Upper lobe of left lung (tissue), 6 donors: ENCODE measurements at places on chromosomes 3 and 15.

DNA sequence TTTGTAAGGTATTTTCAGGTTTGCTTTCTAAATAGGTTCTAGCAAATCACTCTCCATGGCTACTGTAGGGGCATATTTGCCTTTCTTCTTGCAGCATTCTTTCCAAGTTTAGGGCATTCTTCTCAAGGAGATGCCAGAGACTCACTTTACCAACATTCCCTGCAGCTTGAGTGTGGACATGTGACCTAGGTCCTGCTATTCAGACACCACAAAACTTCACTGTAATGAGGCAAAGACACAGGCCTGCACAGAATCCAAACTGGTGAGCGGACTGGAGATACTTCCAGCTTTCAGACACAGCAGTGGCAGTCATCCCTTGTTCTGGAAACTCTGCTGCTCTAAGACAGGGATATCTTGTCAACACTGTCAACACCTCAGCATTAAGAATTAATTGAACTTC, 146.4 kb upstream of the PFN2 start:
- no peak for DNase-seq

DNA sequence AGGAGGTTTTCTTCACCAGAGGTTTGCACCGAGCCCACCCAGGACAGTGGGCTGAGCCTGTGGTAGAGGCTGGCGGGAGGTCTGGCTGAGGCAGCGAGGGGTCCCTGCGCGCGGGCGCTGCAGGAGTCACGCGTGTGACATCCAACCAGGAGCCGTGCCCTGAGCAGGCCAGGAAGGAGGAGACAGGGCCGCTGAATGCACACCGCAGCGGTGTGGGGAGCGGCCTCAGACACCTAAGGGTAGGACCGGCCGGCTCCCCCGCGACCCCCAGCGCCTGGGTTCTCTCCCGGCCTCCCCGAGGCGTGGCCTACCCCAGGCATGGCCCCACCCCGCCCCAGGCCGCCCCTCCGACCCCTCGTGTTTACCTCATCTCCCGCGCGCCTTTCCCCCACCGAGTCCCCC, 412 bp downstream of the SLC41A3 start:
- peak; percentile 52 for DNase-seq

DNA sequence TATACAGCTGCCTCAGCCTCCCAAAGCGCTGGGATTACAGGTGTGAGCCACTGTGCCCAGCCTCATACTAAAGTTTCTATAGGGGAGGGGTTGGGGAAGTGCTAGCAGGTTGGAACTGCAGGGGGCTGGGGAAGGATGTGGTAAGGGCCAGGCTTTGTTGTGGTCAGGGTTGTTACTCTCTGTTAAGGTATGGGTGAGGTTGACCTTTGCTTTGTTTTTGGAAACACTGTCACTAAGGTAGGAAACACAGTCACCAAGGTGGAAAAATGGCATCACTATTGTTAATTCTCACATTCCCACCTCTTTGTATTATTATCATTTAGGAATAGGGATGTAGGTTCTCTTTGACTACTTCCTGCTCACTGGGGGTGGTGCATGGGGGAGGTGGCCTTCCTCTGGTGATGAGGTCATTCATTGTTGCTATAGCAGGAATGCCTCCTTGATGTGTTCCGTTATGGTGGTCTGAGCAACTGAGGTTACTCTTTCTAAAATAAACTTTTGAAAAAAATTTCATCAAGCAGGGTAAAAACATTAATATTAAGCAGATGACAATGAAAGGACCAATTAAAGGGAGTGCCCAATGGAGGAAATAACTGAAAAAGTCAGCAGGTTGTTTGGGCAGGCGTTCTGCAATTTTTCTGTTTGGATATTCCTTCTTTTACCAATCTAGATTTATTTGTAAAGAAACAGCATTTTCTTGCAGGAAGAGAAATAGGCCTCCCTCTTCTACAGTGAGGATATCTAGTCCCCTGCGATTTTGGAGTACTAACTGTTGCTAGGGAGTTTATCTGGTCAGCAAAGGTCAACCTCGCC, 150.5 kb downstream of the WDR76 start:
- no peak for DNase-seq

DNA sequence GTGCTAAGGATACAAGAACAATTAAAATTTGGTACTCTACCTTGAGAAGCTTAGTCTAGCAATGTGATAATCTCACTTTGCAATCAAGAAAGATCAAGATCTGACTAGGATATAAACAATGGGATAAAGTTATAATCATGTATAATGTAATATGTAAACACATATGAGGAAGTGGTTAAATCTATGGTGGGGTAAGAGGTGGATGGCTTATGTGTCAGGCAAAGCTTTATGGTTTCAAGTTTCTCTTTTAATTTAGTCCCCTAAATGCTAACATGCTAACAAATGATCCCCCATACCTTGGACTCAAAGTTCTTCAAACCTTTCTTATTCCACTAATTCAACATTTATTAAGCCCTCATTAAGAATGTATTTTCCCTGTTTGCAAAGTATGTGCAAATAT, 2.5 kb downstream of the RSL24D1 start:
- no peak for DNase-seq

DNA sequence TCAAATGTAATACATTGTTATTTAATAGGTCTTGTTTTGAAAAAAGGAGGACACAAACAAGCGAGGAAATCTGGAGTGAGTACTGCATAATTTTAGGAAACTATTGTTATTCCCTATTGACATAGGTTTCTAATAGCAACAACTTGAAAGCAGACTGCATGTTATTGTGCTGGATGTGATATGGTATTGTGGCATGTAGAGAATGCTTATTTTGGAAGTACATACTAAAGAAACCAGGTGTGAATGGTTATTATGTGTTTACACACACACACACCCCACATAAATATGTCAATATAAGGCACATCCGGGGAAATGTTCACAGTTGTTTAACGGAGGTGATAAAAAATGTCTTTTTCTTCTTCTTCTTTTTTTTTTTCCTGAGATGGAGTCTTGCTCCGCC, 5.9 kb upstream of the MORF4L1 start:
- DNase-seq, result no peak

GRCh38 chr15:27232876-27233275, 261.9 kb downstream of the GABRG3 start:
- DNase-seq, result no peak

DNA sequence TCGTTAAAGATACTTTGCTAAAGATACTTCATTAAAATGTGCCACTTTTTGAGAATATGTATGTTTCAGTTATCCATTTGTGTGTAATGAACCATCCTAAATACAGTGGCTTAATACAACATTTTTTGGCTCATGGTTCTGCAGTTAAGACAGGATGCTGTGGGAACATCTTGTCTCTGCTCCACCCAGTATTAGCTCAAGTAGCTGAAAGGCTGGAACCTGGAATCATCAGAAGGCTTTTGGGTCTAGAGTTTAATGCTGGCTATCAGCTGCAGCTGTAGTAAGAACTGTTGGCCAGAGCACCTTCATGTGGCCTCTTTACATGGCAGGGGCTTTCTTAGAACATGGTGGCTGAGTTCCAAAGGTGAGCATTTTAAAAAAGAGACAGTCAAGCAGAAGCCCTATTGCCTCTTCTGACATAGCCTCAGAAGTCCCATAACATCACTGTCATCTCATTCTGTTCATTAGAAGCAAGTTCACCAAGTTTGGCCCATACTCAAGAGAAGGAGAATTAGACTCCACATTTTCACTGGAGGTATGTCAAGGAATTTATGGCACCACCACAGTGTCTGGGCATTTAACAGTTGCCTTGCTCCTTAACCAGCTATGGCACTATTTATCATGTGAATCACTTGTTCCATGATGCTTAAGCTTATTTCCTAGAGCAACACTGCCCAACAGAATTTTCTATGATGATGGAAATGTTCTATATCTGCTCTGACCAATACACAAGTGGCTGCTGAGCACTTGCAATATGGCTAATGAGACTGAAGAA, 70.4 kb upstream of the PDZRN3 start:
- DNase-seq, result no peak

- peak; percentile 41 for DNase-seq
Measured at GRCh38 chr3:149509526-149509925, 35.0 kb downstream of the TM4SF4 start.

DNA sequence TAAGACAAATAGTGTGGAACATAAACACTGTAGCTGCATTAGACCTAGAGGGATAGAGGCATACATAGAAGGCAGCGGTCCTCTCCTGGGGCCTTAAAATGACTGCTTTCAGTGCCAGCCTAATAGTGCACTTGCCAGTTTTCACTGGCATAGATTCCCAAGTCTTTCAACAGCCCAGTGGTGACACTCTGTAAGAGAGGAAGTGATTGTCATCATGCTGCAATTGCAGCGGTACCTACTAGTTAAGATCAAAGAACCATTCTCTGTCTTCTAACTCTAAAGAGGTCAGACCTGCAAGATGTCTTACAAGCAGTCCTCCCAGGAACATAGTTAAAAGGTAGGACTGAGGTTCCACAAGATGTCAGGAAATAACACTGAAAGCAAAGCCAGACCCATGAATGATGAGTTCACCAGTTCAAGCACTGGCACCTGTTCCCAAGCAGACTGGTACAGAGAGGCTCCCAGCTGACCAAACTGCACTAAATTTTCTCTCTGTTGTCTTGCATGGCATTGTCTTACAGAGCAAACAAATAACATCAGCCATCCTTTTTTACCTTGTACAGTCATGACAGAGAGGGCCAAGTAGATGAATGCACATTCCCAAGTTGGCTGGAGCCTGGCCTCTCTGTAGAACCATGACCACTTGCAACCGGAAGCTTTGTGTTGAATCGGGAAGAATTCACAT, 100.5 kb upstream of the SKOR1 start:
- no peak for DNase-seq

DNA sequence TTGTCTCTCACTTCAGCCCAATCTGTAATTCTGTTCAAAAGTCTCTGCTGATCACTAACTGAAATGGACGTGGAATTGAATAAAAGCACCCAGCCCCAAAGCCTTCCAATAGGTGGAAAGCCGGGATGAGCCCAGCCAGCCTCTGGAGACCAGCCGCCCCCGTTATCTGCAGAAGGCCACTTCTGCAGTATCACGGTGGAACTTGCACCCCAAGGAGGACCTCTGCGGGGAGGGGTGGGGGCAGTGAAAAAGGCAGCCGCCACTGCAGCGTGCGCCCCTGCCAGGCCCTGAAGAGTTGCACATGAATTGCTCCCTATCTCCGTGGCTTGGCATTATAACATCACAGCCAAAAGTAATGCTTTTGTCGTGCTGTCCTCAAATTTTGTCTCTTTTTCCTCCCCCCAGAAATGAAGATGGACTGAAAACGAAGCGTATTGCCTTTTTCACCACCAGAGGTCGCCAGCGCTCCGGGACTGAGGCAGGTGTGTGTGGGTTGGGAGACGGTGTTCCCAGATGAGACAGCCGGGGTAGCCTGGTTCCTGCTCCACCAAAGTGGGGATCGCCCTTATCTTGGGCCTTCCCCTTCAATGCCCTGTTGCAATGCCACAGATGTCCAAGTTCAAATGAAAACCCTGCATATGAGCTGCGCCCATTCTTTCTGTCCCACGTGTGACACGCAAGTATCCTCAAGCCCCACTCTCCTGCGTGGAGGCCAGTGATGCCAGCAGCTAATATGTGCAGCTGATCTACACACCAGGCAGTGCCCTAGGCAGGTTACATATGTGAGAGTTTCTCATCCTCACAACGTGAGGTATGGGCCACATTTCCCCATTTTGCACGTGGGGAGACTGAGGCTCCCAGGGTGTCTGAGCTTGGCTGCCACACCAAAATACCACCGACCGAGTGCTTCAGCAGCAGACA, 96.0 kb downstream of the LRRK1 start:
- DNase-seq, result peak; percentile 65

DNA sequence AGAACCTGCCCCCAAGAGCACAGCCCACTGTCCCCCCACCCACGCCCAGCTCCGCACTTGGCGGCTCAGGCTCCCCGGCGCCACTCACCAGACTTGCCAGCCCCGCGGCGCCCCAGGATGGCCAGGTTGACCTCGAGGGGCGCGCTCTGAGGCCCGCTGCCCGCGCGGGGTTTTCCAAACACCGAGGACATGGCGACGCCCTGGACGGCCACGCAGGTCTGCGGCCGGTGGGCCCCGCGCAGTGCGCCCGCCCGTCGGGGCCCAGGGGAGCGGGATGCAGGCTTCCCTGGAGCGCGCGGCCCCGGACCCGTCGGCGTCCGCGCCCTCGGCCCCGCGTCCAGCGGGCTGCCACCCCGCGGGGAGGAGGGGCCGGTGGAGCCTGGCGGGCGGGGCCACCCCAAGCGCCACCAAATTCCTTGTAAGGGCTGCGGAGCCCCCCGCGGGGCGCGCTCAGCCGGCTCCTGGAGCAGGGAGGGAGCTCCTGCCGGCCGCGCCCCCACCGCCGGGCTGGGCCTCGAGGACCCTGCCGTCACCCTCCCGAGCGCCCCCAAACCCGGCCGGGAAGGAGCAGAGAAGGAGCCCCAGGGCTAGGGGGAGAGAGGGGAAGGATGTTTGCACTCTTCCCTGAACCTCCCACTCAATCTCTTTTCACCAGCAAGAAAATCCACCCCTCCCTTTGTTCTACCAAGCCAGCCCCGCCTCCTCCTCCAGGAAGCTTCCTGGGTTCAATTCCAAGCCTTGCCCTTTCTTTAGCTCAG, at the start of gene RASL12:
RASL12 (minus strand) TSS at position 347 of the 758 bp plus-strand sequence; CDS start at position 191, 156 bp downstream.
- DNase-seq, result peak; percentile 88

GRCh38 chr3:78872195-78872594, 895.6 kb downstream of the ROBO1 start:
- DNase-seq, result no peak

DNA sequence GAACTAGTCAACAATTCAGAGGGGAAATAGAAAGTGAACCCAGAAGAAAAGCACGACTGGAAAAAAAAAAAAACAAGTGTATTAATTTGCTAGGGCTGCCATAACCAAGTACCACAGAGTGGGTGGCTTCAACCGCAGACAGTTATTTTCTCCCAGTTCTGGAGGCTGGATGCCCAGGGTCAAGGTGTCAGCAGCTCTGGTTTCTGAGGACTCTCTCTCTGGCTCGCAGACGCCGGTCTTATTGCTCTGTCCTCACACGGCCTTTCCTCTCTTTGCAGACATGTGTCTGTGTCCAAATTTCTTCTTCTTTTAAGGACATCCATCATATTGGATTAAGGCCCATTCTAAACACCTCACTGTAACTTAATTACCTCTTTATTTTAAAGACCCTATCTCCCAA, 291.8 kb downstream of the XXYLT1 start:
- DNase-seq, result no peak

DNA sequence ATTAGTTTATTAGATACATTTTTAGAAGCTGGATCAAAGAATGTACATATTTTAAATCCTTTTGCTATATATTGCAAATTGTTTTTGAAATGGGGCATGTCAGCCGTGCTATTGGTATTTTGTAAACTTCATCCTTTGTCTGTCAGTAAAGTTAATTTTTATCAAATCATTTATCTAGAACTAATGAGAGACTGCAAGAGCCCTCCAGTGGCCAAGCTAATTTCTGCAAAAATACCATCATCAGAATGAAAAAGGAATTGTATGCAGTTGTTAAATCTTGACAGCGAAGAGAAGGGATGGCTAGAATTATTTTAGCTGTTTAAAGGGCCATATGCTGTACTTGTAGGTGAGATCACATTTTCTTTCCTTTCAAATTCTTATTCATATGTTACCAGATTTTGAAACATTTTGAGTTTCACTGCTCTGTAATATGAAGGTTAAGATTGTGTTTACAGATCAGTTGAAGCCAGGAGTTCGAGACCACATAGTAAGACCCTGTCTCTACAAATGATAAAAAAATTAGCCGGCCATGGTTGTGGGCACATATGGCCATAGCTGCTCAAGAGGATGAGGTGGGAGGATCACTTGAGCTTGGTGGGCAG, 8.1 kb upstream of the CLDN11 start:
- no peak for DNase-seq

- DNase-seq, result no peak
Measured at GRCh38 chr15:70932397-70932796, 39.8 kb downstream of the LRRC49 start.
